ENCODE measurements at places on chromosomes 6 and 20.

GRCh38 chr6:113281431-113281830 is 575.7 kb upstream of the MARCKS start:
- no peak for DNase-seq

DNA sequence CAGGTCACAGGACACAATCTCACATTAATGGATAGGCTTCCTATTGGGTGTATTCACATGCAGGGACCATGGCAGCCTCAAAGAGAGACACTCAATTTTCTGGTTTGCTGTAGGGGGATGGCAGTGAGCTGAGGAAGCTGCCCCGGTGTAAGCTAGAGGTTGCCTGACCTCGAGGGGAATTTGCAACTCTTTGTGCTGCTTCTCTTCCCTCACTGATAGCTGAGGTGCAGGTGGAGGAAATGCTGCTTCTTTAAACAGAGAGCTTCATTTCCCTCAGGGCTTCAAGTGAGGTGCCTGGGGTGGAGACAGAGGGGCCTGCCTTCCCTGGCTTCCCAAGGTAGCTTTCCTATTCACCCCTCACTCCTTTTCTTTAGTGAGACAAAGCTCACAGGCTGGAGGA is 151.9 kb downstream of the CD83 start:
- DNase-seq: no peak

GRCh38 chr20:61204206-61204605 is 47.9 kb upstream of the CDH4 start:
- DNase-seq: no peak

DNA sequence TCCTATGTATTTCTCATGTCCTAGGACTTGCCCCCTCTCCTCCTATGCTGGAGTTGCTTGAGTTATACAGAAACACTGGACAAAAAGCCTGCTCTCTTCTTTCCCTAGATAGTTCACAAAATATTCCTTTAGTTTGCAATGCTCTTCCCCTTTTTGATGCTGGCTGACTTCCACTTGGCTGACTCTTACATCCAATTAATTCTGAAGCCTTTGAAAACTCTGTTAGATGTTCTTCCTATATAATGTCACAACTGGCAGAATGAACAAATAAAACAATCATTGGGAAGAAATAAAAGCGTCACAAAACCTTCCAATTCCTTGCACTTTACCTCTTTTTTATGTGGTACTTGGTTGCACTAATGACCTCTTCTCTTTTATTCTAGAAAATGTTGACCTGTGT is 253.8 kb upstream of the CITED2 start:
- no peak for DNase-seq

DNA sequence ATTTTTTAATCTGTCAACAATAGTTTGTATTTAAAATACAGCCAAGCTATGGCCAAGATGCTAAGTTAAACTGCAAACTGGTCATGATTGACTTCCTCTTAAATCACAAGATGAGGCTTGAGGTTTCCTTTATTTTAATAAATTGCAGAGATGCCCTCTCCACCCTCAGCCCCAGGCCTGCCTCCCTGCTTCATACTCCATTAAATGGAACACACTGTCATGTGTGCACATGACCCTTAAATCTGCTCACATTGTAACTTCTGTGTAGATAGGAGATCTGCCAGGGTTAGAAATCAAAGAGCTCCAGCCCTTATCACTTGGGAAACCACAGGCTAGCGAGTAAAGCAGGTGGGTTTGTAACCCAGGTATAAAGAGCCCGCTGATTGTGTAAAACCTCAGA is 20.8 kb downstream of the DUSP22 start:
- DNase-seq: no peak

DNA sequence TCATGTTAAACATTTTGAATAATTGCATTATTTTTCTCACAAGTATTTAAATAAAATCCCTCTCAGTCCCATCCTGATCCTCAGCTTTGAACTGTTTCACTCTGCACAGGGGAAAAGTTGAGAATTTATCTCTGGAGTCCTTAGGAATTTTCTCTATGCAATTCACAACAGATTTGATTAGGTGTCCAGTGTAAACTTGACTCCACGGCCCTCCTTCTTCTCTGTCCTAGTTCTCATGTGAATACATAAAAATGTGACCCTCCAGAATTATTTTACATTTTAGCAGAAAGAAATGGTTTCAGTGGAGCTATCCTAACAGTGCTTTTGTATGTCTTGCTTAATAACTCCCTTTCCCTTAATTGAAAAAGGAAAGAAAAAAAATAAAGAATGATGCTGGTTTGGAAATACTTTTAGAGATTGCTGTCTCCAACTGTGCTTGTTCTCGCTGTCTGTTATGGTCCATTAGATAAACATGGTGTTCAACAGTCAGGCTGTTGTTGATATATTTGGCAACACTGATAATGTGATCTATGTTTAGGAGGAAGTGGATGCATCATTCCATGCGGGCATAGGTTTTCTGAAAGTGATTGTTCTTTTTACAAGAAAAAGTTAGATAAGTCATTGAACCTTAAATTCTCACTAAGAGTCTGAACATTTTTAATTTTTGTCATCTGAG is 599.4 kb upstream of the CITED2 start:
- DNase-seq: no peak

- no peak for DNase-seq
Measured at GRCh38 chr20:3413393-3413889, 6.0 kb upstream of the DNAAF9 start.

GRCh38 chr6:163711615-163712565 is 297.4 kb downstream of the QKI start:
- DNase-seq: no peak

DNA sequence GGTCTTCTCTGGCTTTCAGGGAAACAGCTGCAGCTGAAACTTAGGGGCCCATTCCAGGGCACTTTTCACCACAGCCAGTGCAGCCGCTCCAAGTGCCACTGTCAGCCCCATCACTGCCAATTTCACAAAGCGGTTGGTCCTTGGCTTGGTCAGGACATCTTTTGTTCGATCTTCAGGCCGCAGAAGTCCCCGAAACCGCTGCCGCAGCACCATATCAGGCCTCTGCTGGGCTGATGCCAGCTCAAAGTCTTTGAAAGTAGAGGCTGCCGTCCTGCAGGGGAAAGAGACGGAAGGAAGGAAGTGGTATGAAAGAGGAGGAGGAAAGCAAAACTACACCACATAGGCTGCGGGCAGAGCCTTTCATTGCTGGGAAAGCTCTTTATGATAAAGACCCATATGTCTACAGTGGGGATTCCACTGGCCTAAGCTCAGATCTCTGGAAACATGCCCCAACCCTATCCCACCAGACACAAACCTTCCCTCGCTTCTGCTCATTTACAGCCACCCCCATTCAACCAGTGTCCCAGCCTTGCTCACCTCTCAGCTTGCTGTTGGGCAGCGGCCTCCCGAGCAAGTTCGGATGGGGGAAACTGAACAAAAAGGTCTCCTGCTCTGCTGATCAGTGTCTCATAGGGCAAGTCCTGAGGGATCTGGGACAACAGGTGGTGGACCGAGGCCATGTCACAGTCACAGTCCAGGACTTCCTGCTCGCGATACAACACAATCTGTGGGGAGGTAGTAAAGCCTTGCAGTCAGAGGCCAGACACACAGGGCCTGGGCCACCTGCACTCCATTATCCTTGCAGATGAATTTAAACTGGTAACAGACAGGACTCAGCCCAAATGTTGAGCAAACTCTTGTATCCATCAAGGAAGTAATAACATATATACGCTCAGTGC is 23.5 kb downstream of the TBC1D20 start:
- no peak for DNase-seq

- no peak for DNase-seq
Measured at GRCh38 chr6:5219011-5219691, 41.6 kb downstream of the LYRM4 start.

DNA sequence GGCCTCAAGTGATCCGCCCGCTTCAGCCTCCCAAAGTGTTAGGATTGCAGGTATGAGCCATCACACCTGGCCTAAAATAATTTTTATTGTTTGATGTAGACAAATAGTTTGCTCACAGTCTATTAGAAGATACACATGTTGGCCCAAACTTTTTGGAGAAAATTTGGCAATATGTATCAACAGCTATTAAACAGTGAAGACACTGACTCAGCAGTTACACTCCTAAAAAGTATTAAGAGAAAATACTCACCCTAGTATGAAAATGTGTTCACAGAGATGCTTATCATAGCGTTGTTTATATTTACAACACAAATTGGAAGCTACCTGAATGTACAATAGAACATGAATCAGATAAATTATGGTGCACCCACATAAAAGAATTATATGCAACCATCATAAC is 173.1 kb downstream of the WDR27 start:
- no peak for DNase-seq

- DNase-seq: no peak
Measured at GRCh38 chr20:14543040-14543439, 205.6 kb upstream of the FLRT3 start.

- no peak for DNase-seq
Measured at GRCh38 chr20:3901706-3902440, 12.7 kb downstream of the PANK2 start.

GRCh38 chr6:156396791-156397418 is 380.3 kb upstream of the ARID1B start:
- no peak for DNase-seq

DNA sequence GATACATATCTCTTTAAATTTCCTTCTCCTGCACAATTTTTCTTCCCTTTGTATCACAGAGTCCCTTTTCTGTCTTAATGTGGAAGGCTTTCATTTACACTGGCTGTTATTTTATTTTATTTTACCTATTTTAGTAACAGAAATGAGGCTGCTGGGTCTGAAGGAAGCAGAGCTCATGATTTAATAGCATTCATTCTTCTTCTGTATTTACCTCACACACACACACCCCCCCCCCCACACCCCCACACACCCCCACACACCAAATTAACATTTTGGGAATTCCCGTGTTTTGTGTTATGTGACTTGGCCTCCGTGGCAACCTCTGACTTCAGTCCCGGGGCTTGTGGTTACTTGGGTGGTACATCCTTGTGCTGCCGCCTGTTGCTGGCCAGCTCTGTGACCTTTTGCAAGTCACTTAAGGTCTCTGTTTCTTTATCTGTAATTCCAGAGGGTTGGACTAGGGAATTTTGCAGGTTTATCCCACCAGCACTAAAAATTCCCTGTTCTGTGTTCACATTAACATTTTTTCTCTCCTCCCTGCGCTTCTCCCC is 108.8 kb downstream of the TIAM2 start:
- no peak for DNase-seq

DNA sequence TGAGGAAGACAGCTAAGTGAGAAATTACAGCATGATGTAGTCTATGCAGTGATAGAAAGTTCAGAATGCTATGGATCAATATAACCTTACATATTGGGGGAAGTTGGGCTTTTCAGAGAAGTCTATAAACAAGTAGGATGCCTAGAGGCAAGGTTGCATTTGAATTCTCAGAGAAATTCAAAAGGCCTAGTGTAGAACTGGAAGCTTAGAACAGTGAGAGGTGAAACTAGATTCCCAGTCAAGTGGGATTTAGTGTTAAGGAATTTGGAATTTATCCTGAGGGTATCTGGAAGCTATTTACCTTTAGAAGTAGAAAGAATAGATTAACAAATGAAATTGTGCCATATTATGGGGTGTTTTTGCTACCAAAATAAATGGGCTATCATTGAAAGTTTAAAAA is 4.3 kb downstream of the CENPW start:
- DNase-seq: no peak

GRCh38 chr6:168709991-168710390 is 269.0 kb downstream of the SMOC2 start:
- no peak for DNase-seq

DNA sequence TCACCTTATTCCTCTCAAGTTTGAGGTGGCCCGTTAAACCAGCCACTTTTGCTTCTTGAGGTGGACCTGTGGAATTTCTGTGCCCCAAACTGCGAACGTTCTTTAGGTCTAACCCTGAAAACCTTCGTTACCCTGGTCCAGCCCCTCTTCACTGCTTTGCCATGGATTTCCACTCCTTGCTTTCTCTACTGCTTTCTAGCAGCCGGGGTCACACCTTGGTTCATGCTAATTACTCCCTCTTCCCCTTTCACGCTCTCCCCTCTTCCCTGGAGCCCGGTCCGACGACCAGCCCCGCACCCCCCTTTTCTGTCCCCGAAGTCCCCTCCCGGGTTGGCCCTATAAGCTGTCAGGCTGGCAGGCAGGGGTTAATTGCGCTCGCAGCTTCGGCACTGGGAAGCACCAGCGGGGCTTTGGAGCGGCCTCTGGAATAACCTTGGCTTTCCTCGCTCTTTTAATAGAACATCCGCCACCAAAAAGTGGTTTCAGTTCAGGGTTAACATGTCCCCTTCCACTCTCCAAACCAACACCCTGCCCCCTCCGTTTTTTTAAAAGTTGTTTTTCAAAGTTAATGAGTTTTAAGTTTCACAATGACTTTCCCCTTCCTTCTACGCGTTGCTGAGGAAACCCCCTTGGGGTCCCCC is 1.4 kb upstream of the HIVEP1 start:
- DNase-seq: no peak

- no peak for DNase-seq
Measured at GRCh38 chr6:2581611-2582010, 169.1 kb downstream of the MYLK4 start.

DNA sequence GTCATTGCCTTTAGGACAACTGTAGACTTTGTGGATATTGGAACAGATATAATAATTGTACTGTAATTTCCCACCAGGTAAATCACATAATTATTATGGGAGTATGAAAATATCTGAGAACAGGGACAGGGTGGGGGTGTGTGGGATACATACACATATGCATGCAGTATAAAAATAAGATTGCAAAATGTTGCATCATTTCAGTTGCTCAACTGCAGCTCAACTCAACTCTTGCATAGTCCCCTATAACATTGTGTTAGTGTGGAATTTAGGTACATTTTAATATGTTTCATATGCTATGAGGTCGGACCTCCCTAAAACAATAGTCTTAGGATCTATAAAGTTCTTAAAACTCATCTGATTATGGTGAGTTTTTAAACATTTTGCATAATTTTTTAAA is 275.0 kb upstream of the FLRT3 start:
- no peak for DNase-seq

GRCh38 chr6:170165085-170165470 is 125.8 kb downstream of the DLL1 start:
- DNase-seq: no peak

DNA sequence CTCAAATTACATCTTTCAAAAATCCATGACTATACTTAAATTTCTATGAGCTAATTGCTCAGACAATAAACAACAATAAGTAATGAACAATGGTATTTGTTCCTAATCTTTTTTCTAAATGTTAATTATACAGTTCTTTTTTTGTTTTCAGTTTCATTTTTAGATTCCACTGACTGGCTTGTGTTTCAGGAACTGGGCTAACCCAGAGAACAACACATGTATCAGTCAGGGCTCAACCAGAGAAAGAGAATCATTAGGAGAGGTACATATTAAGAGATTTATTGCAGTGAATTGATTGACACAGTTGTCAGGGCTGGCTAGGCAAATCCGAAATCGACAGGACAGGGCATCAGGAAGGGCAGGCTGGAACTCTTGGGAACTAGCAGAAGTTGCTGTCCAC is 182.8 kb downstream of the GRM1 start:
- no peak for DNase-seq
